ENCODE measurements at places on chromosomes 7 and 10.

DNA sequence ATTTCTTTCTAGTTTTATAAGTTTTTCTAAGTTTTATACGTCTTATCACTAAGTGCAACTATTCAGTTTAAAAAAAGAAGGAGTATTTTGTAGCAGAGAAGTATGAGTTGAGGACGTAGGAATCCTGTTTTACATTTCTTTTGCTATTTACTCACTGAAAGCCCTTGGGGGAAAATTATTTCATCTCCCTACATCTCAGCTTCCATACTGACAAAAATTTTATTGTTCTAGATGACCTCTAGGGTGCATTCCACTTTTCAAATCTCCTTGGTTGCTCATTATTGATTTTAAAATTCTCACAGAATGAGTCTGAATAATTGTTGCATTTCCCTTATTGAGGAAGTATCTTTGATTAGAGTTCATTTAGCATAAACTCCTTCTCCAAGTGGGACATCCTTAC lies 14.9 kb upstream of the PDK4 start:
- no peak for DNase-seq

DNA sequence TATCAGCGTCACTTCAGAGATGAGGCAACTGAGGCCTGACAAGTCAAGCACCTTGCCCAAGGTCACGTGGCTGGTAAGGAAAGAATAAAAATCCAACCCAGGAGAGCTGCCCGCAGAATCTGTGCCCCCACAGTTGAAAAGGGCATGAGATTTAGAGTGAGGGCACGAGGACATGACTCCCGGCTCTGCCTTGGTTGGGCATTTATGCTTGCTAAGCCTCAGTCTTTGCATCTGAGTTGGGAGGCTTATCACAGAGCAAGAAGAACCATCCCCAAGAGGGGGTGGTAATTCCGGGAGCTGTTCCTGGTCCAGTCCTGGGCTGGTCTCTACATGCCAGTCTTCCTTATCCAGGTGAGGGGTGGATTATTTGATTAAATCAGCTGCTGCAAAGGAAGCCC lies 37.3 kb downstream of the PLPP4 start:
- DNase-seq, result no peak

DNA sequence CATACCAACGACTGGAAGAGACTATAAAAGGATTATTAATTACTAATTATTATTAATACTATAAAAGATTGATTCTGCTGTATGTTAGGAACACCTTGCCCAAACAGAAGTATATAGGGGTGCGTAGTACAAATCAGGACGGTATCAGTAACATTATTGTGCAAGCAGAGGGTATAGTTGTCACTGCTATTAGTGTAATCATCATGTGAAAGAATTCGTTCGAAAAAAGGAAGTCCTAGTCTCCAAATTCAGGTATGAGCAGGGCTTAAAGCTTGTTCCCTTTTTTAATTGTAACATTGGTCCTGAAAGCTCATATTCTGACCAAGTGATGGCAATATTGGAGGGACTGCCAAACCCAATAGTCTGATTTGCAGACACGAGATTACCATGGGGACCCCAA lies 81.8 kb downstream of the THSD7A start:
- no peak for DNase-seq

- no peak for DNase-seq
Observed at GRCh38 chr10:13346283-13347042, 1.6 kb downstream of the SEPHS1 start.

- DNase-seq, result no peak
Observed at GRCh38 chr10:87692956-87693484, 33.3 kb downstream of the PAPSS2 start.

- no peak for DNase-seq
Observed at GRCh38 chr10:102657984-102658724, 13.9 kb downstream of the TRIM8 start.

GRCh38 chr7:84104826-84105225 lies 89.8 kb downstream of the SEMA3A start:
- DNase-seq, result no peak

GRCh38 chr10:121514141-121514865 lies 83.9 kb downstream of the FGFR2 start:
- no peak for DNase-seq

DNA sequence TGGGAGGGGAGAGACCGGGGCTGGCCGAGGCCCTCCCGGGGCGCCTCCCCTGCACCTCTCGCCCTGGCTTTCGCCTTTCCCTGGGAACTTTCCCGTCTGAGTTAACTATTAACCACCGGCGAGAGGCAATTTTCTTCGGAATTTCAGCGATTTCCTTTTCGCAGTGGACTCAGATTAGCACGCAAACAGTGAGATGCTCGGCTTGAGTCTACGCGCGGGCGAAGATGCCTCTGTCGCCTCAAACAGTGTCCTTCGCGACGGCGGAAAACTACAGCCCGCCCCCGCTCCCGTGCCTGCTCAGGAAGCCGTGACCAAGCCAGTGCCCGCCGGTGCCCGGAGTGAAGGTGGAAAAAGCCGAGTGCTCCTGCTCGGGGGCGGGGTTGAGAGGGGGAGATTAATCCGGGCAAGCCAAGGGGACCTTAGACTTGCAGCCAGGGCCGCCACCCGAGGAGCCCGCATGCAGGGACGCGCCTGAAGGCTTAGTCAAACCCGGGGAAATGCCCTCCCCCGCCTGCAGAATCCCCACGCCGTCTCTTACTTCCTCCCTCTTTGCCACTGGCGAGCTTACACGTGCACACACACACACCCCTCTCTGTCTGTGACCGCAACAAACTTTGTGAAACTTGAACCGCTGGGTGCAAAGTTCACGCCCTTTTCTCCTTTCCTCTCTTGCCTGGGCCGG lies 14.5 kb upstream of the PAX2 start:
- DNase-seq, result peak; percentile 50

GRCh38 chr7:45236666-45237065 lies 79.1 kb downstream of the RAMP3 start:
- no peak for DNase-seq

GRCh38 chr7:114942446-114943175 lies 20.7 kb downstream of the MDFIC start:
- DNase-seq, result no peak
